AG08396 (cell line): ENCODE measurements at places on chromosomes 6 and 20.

- DNase-seq = peak; percentile 1
These were observed 37.1 kb downstream of the SUN5 start for GRCh38 chr20:32966881-32967781.

DNA sequence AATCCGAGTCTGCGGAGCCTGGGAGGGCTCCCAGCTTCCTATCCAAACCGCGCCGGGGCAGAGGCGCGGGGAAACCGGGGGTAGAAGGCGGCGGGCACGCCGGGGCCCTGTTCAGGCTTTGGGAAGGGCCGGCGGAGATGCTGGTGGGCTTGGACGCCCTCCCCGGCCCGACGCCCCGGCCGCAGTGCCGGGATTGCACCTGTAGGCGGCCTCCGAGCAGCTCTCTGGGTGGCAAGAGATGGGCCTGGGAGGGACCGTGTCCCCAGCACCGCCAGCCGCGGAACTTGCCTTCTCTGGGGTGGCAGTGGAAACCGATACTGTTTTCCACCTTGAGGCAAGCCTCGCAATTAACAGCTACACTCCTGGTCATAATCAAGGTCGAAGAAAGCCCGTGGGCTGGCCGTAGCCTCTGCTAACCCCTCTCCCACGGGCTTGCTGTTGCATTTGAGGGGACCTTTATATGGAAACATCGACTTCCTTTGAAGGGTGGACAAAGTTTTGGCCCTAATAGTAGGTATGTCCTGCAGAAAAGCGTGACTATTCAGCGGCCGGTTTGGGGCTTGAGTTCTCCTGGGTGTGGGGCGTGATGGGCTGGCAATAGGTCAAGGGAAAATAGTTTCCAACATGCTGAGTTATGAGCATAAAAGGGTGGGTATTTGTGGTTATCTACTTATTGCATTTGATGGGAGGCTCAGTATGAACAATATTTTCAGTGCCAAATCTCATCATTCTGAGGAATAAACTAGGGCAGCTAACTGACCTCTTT lies 1.1 kb upstream of the JAG1 start:
- DNase-seq = peak; percentile 89

DNA sequence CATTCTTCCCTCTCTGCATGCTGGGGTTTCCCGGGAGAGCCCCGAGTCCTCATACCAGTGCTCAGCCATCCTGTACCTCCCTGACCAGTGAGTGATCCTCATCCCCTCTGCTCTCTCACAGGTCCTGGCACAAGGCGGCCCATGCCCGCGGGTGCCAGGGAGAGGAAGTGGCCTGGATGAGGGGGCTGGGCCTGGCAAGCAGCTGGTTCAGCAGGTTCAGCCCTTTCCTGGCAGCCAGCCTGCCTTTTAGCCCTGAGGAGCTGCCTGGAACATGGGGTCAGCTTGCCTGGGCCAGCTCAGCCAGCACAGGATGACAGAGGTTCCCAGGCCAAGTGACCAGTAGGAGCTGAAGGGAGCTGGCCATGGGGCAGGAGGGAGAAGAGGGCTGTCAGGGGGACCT lies 10.9 kb downstream of the MOCS1 start:
- DNase-seq = no peak

DNA sequence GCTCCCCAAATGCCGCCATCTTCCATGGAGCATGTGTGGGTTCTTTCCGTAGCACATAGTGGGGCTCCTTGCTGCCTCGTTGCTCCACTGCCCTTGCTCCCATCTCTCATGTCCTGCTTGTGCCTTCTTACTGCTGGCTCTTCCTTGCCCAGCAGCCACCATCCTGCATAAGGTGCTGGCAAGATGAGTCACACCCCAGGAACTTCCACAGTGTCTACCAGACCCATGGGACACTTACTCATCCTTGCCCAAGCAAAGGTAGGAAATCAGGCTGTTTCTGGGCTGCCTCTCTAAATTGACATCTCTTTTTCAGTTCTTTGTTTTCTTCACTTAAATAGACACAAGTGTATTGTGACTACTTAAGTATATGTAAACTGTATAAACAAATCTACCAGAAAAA lies 39.4 kb upstream of the RGS17 start:
- peak; percentile 23 for DNase-seq

GRCh38 chr20:32480371-32481241 lies 104.5 kb downstream of the NOL4L start:
- no peak for DNase-seq

- no peak for DNase-seq
These were observed 1294.5 kb downstream of the KHDRBS2 start for GRCh38 chr6:60991427-60992028.

DNA sequence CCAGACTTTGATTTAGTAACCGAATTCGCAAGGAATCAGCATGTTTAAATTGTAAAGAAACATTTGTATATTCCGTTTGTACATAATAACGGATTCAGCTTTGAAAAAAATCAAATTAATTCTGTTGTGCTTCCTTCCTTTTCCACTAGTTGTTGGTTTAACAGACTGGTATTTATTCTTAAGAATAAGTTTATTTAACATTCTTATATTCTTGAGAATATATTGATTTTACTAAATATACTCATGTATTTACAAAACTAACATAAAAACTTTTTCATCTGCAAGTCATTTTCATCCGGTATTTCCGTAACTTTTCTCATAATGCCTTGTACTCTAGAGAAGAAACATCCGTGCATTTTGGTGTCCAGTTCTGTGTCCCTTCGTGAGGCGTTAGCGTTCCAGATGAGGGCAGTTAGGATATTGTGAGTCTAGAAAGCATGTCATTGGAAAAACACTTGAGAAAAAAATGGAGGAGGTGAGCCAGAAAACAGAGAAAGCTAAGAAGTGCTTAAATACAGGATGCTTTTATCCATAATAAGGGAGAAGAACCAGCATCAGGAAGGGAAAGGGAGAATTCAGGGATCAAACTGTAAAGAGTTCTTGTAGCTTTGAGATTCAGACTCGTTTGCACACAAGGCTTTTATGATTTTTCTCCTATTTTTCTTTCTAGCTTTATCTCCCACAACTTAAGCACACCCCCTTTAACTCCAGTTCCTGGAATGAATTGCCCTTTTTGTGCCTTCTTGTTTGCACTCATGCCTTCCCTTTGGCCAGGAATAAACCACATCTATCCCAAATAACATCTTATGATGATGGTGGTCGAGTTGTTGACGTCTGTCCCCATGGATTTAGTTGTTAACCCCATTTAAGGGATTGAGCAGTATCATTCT lies 1.8 kb downstream of the WRNIP1 start:
- no peak for DNase-seq
